ENCODE measurements at places on chromosomes 5 and 9. TPM values are rescaled to one million over a fixed set of nuclear protein-coding genes. Genes with fewer than 3 reads are reported as not detected.

The SMIM33 gene
- not detected for total RNA-seq

The GARIN3 gene
- total RNA-seq: not detected

The CREB3 gene
- 97.9 TPM for total RNA-seq

The RASGEF1C gene
- not detected for total RNA-seq

The PRDM9 gene
- not detected for total RNA-seq

The PSD2 gene
- 0.18 TPM for total RNA-seq

The KCTD16 gene
- total RNA-seq: 0.65 TPM

The TRPM3 gene
- total RNA-seq: under 0.01 TPM

The UBE2R2 gene
- 16.1 TPM for total RNA-seq

The FCN2 gene
- total RNA-seq: not detected

The PLEKHG4B gene
- total RNA-seq: 9.0 TPM

The PTGES gene
- 3.9 TPM for total RNA-seq

The CTSV gene
- total RNA-seq: 13.6 TPM

The IFNB1 gene
- total RNA-seq: not detected

The NR5A1 gene
- total RNA-seq: not detected

The NUTM2F gene
- total RNA-seq: not detected

Measured in Daoy (cell line).